Ammon's horn (tissue), 1 donor: ENCODE measurements at places on chromosomes 13 and 19.

DNA sequence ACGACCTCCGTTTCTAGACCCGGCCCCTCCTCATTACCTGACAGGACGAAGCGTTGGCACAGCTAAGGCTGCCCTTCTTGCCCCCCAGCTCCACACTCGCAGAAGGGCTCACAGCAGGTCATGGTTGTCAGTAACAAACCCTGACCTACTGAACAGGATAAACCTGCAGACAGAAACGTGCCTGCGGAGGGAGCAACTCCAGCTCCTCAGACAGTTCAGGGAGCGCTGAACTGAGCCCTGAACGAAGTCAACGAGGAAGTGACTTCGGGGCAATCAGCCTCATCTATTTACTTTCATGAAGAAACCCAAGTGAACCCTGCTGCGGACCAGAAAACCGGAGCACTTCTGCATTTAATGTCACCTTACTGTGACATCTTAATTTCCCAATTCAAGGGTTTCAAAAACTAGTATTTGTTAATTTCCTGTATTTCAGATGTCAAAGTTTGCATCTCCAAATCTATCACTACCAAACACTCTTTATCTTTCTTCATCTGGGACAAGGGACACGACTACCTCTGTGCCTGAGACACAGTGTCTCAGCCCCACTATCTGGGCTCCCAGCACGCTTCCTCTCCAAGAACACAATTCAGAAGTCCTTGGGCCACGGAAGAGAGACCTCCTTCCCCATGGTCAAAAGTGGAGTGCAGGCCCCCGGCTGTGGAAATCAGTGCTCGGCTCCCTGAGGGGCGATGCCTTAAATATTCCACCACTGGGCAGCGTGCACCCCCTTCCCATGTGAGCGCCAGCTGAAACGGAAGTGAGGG, 40.2 kb downstream of the CARS2 start:
- DNase-seq: no peak

DNA sequence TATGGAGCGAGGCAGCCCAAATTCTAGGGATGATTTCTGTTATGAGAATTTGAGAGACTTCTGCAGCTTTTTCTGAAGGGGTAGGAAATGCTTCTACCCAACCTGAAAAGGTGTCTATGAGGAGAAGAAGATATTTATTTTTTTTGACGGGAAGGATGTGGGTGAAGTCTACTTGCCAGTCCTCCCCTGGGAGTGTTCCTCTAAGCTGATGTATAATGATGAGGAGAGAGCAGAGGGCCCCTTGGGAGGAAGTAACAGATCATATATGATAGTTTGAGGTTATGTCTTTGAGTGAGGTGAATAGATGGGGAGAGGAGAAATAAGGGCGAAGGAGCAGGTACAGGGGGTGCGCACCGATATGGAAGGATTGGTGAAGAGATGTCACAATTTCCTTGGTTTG, 910.6 kb upstream of the SLITRK5 start:
- no peak for DNase-seq

GRCh38 chr19:13008926-13009787, 13.9 kb downstream of the NFIX start:
- peak; percentile 58 for DNase-seq

GRCh38 chr19:45598267-45599001, 3.6 kb downstream of the GPR4 start:
- no peak for DNase-seq

DNA sequence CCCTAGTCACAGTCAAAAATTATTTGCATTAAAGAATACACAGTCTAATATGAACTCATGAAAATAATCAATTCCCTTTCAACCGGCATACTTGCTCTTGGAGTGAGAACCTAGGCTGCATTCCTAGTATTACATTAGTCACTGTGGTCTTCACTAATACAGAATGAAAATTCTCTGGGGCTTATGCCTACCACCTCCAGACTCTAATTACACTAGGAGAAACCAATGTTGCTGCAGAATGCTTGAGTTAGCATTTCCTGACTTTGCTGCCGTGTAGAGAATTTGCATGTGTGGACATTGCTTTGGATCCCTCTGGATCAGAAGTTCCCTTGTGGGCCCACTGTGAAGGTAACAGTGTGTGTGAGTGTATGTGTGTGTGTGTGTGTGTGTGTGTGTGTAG, 87.8 kb downstream of the CCNA1 start:
- DNase-seq: no peak

DNA sequence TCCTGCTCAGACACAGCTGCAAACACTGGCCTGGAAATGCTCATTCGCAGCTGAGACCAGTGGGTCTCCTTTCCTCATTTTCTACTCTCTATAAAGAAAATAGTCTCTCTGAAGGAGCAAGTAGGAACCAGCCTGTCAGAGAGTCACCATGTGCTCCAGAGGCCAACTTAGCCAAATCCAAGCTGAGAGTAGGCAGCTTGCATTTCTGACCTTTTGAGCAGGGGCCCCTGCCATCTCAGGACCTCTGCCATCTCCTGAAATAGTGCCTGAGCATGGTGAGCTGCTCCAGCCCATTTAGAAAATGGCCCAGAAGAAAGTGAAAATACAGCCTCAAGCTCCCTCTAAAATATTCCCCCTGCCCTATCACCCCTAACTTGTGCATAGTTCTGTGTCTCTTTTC, 95.6 kb downstream of the STOML3 start:
- DNase-seq: no peak

- DNase-seq: peak; percentile 64
Observed at GRCh38 chr13:26482451-26483197, 74.9 kb upstream of the WASF3 start.

- no peak for DNase-seq
Observed at GRCh38 chr19:55831846-55832245, at the start of gene NLRP11. TSS of gene NLRP11 (minus strand) at chr19:55831999. CDS start at chr19:55818174, 13,825 bp downstream.

- DNase-seq: no peak
Observed at GRCh38 chr19:34580055-34580336, 97.0 kb downstream of the SCGB2B2 start.

DNA sequence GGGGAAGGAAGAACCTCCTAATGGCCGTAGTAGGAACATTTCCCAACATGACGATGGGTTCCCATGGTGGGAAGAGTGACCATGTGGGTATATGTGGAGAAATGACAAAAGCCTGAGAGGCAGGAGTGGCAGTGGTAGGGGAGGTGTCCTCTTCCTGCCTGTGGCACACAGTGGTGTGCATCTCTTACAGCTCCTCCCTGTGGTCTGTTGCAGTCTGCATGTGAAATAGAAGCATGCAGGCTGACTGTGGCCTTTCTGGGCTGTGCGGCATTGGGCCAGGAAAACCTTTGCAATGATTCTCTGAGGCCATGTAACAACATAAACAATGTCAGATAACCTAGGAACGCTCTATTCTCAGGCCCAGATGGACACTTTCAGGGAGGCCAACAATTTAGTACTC, 84.0 kb downstream of the LACC1 start:
- DNase-seq: no peak

DNA sequence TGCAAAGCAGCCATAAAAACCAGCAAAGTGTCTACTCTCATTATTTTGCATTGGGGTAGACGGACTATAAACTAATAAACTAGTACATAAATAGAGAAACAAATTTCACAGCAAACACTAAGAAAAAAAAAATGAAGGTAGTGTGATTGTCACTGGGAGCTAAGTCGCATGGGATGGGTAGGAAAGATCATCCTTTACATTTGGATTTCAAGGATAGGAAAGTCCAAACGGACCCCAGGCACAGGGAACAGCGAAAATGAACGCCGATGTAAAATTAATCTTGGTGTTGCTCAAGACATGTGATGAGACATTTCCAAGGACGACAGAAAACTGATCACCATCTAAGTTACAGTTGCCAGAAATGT, 690 bp upstream of the SGTA start:
- no peak for DNase-seq

DNA sequence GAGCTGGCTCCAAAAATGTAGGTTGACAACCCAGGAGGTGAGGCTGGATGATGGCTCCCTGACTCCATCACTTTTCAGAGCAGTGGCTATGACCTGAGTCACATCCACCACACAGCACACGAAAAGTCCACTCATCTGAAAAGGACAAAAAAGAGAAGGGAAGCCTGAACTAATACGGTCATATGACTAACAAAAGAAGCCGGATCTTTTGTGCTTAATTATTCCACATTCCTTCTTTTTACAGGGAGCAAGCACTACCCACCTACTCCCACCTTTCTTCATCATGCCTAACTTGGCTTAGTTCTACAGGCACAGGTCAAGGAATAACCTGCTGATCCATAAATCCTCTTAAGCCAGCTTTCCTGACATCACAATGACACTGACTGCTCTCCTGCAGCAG, 601.3 kb upstream of the MIR17HG start:
- DNase-seq: no peak

DNA sequence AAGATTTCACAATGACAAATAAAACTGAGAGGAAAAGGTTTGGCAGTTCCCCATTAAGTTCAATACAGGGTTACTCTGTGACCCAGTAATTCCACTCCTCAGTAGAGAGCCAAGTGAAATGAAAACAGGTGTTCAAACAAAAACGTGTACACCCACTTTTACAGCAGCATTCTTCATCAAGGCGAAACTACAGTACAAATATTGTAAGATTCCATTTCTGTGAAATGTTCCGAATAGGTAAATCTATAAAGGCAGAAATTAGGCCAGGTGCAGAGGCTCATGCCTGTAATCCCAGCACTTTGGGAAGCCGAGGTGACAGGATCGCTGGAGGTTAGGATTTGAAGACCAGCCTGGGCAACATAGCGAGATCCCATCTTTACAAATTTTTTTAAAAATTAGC, 8.9 kb upstream of the GDF15 start:
- DNase-seq: no peak

GRCh38 chr19:42281146-42281826, 12.2 kb downstream of the CIC start:
- peak; percentile 78 for DNase-seq

DNA sequence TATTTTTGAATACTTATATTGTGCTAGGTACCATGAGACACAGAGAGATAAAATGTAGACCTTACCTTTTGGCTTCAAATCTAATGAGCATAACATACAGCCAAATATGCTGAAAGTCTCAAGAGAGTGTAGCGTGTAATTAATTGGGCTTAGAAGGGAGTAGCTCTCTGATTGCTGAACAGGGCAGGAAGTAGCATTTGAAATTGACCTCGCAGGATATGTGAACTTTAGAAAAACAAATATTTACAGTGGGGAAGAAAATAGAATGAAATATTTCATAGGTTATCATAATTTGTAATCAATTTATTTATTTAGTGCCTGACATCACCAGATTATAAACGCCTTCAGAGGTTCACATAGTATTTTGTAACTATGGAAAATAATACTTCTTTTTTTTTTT, 327.1 kb downstream of the RFC3 start:
- no peak for DNase-seq

DNA sequence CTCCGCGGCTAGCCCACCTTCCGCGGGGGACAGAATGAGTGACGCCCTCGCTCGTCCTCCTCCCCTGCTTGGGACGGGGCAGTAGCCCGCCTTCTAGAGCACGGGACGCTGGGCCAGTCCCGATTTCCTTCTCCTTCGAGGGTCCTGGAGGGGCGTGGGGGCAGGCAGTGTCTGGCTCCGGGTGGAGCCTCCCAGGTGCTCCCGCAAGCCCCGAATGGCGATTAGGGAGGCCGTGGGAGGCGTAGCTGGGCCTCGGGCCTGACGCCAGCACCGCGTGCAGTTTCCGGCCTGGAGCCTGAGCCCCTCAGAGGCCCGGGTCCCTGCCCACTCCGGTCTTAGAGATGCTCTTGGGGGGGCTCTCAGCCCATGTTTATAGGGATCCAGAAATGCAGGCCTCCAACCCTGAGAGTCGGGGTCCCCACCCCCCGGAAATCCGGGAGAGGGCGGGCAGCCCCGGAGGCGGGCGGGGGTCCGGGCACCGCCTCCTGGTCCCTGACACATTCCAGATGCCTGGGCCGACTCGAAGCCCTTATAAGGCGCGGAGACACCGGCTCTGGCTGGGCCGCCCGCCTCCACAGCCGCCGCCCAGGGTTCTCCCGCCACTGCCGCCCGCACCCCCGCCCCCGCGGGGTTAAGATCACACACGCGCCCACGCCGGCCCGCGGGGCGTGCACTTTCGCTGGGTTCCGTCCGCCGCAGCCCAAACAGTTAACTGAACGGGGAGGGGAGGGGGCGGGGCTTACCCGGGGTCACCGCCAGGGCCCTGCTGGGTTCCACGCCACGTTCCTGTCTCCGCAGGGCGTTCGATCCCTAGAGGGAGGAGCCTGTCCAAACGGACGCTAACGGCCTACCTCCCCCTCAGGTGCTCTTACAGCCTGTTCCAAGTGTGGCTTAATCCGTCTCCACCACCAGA, 1.5 kb downstream of the MYADM start:
- DNase-seq: peak; percentile 65

GRCh38 chr19:45508417-45508860, 1.2 kb downstream of the VASP start:
- no peak for DNase-seq

- no peak for DNase-seq
Observed at GRCh38 chr13:86283031-86283430, 483.8 kb upstream of the SLITRK6 start.

DNA sequence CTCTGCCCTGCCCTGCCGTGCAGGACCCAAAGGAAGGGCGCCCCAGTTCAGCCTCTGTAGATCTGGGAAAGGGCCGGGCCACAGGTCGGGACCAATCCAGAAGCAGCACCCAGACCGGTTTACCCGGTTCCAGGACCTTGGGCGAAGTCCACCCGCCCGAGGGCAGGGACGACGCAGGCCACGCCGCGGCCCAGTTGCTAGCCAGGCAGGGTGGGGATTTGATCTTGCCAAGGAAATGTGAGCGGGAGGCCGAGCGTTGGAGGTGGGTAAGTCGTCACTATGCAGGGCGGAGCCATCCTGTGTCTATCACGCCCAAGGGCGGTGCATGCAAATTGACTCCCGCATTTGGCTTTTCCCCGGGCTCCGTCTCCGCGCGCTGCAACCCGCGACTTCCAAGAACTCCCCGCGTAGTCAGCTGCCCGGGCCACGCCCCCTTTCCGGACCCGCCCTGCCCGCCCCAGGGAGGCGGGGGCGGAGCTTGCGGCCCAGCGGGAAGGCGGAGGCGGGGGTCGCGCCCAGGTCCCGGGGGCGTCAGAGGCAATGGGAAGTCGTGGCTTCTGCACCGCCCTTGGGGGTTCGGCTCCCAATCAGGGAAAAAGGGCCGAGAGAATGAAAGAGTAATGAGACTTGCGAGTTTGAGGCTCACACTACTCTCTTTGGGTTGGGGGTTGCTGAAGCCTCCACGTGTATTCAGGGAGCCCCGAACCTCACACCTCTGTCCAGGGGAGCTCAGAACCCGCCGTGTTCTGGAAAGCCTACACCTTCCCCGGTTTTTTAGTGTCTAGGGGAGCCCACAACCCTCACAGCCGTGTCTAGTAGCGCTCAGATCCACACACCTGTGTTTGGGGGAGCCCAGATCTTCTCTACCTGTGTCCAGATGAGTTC, 12.8 kb downstream of the IER2 start:
- peak; percentile 97 for DNase-seq

GRCh38 chr13:55067946-55068345, 2039.3 kb downstream of the OLFM4 start:
- no peak for DNase-seq

DNA sequence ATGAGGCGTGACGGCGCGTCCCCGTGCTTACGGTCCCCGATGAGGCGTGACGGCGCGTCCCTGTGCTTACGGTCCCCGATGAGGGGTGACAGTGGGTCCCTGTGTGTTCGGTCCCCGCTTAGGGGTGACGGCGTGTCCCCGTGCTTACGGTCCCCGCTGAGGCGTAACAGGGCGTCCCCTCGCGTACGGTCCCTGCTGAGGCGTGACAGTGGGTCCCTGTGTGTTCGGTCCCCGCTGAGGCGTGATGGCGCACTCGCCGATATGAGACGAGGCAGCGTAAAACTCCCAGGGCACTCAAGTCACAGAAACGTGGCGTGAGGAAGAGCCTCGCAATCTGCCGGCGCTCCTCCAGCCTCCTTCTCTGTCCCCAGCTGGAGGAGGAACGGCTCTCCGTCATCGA, 20.9 kb downstream of the CFAP97D2 start:
- no peak for DNase-seq
